ENCODE measurements at places on chromosomes 1 and 21.

DNA sequence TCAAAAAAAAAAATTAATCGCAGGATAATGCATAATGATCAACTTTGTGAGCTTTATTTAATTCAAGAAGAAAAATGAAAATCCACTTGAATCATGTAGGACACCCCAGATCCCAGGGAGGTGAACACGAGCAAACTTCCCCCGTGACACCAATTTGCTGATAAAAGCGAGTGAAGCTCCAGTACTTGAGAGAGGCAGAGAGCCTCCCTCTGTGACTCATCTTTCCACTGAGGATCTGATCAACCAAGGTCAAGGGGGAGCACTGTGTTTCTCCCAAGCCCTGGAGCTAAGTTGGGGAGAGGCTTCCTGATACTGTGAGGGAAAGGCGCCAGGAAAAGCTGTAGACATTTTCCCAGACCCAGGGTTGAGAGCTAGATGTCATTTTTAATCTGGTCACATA, 160.9 kb downstream of the SLC44A5 start:
- H3K27ac ChIP-seq: no peak overlapping the region
- no peaks in the 10 kb centered on the region for H3K4me1 ChIP-seq
- H3K4me3 ChIP-seq: no peak overlapping the region

DNA sequence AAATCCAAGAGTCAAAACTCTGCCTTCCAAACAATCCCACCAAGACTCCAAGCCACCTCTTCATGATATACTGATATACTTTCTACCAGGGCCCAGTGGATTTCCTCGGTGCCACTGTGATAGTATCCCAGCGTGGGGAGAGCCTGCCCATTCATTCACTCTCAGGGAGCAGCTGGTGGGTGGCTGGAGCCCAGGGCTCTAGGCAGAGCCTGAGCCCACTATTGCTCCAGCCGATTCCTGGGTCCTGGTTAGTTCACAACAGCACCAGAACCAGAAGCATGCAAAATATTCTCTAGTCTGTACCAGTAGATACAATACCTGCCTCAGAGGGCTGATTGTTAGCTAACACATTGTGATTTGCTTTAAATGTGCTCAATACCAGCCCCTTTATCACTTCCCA, 831 bp downstream of the CSRP1 start:
- H3K36me3 ChIP-seq: peaks cover 6% of the 10 kb centered on the region
- ATAC-seq: no peak
- H3K4me3 ChIP-seq: peak overlapping the region; percentile 86

GRCh38 chr1:228697207-228698016, 37.9 kb upstream of the RHOU start:
- no peaks in the 10 kb centered on the region for H3K36me3 ChIP-seq
- no peak for ATAC-seq
- no peak overlapping the region for H3K4me3 ChIP-seq
- H3K4me1 ChIP-seq: peaks cover 5% of the 10 kb centered on the region

- H3K4me3 ChIP-seq: no peak overlapping the region
- no peaks in the 10 kb centered on the region for H3K27me3 ChIP-seq
- H3K27ac ChIP-seq: no peak overlapping the region
- no peak for ATAC-seq
- no peaks in the 10 kb centered on the region for H3K4me1 ChIP-seq
Observed at GRCh38 chr1:216923601-216924000, 200.4 kb upstream of the ESRRG start.

GRCh38 chr1:230816018-230816417, 52.3 kb downstream of the C1orf198 start:
- no peaks in the 10 kb centered on the region for H3K4me1 ChIP-seq
- no peak for ATAC-seq
- H3K27me3 ChIP-seq: peaks cover 24% of the 10 kb centered on the region
- no peaks in the 10 kb centered on the region for H3K36me3 ChIP-seq
- no peak overlapping the region for H3K27ac ChIP-seq

Data from stimulated activated memory B cell treated with anti-CD40 and anti-IgM and Interleukin-4, amounts not matched to agents 10 μg/mL and 1 μg/mL and 100 μg/mL, for 72 hours (primary cell).